ENCODE measurements at places on chromosomes 3 and 15. TPM values are rescaled to one million over a fixed set of nuclear protein-coding genes. Genes with fewer than 3 reads are reported as not detected.

CYP8B1 gene
- total RNA-seq = not detected

MCTP2 gene
- 17.0 TPM for total RNA-seq

FHIT gene
- total RNA-seq = 4.2 TPM

MFN1 gene
- total RNA-seq = 36.5 TPM

AADACL2 gene
- total RNA-seq = not detected

MINDY2 gene
- 9.6 TPM for total RNA-seq

OR5K4 gene
- total RNA-seq = not detected

KBTBD13 gene
- not detected for total RNA-seq

GABRR3 gene
- total RNA-seq = not detected

IL1RAP gene
- 6.7 TPM for total RNA-seq

KBTBD8 gene
- total RNA-seq = 21.9 TPM

RBP2 gene
- total RNA-seq = not detected

TNFSF10 gene
- total RNA-seq = 38.2 TPM

DNAH1 gene
- total RNA-seq = 7.0 TPM

GOLGA8K gene
- total RNA-seq = 0.13 TPM

MST1R gene
- total RNA-seq = 0.83 TPM

ZBTB47 gene
- total RNA-seq = 0.60 TPM

MYH15 gene
- 0.11 TPM for total RNA-seq

VILL gene
- total RNA-seq = 14.7 TPM

GP9 gene
- total RNA-seq = not detected

MYL3 gene
- total RNA-seq = not detected

MBNL1 gene
- total RNA-seq = 391 TPM

COMMD4 gene
- 102 TPM for total RNA-seq

NAA50 gene
- 199 TPM for total RNA-seq

CHL1 gene
- not detected for total RNA-seq

CA12 gene
- total RNA-seq = not detected

IL17RE gene
- total RNA-seq = 1.2 TPM

GHSR gene
- not detected for total RNA-seq
